ENCODE measurements at places on chromosomes 7 and 10. TPM values are rescaled to one million over a fixed set of nuclear protein-coding genes. Genes with fewer than 3 reads are reported as not detected.

The LRIT1 gene
- not detected for total RNA-seq

The GSTK1 gene
- total RNA-seq = 107 TPM

The SUN3 gene
- total RNA-seq = not detected

The CPA4 gene
- 11.6 TPM for total RNA-seq

The CCDC172 gene
- total RNA-seq = not detected

The KIAA1217 gene
- total RNA-seq = 1.3 TPM

The SNX13 gene
- 9.8 TPM for total RNA-seq

The ITPRID1 gene
- not detected for total RNA-seq

The CNTNAP2 gene
- total RNA-seq = not detected

The MSS51 gene
- total RNA-seq = 0.41 TPM

The EVX1 gene
- not detected for total RNA-seq

The DNAJB6 gene
- total RNA-seq = 101 TPM

The SYT15 gene
- total RNA-seq = not detected

The FFAR4 gene
- total RNA-seq = not detected

The IFIT3 gene
- total RNA-seq = 11.3 TPM

The BBS9 gene
- 13.4 TPM for total RNA-seq

The TFAM gene
- 39.6 TPM for total RNA-seq

The PLPP4 gene
- 6.8 TPM for total RNA-seq

The RTKN2 gene
- total RNA-seq = 4.9 TPM

The CLDN4 gene
- total RNA-seq = 414 TPM

The GRM8 gene
- total RNA-seq = not detected

The SPDYE6 gene
- total RNA-seq = not detected

The GNGT1 gene
- total RNA-seq = not detected

The KNDC1 gene
- total RNA-seq = 1.1 TPM

The C7orf33 gene
- not detected for total RNA-seq

The OAT gene
- total RNA-seq = 74.1 TPM

The RPEL1 gene
- not detected for total RNA-seq

The DNMBP gene
- total RNA-seq = 6.0 TPM

The CACNB2 gene
- total RNA-seq = not detected

The DYNC1I1 gene
- not detected for total RNA-seq

The PON3 gene
- total RNA-seq = not detected
